Stimulated activated CD8-positive, alpha-beta memory T cell treated with anti-CD3 and anti-CD28 coated beads, Interleukin-2, amount 100 ng/mL, for 1 hour (primary cell): ENCODE measurements at places on chromosomes 7 and 10.

GRCh38 chr7:91357379-91357778 lies 93.1 kb downstream of the FZD1 start:
- no peak for DNase-seq

DNA sequence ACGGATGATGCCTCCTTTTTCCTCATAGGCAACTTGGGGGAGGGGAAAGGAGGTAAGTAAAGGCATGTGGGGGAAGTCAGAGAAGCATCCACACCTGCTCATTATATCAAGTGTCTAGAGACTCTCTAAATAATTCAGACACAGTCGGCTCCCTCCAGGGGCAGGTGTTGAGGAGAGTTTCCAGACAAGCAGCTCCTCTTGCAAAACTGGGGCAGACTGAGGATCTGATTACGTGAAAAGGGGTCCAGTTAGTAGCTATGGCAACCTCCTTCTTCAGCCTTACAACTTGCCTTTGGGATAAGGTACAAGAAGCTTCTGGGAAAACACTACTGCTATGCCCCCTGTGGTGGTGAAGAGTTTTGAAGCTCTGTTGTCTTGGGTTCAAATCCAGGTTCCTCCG lies 39.0 kb upstream of the SORBS1 start:
- DNase-seq: no peak

- no peak for DNase-seq
Observed at GRCh38 chr7:44060091-44060947, 5.0 kb downstream of the PGAM2 start.

DNA sequence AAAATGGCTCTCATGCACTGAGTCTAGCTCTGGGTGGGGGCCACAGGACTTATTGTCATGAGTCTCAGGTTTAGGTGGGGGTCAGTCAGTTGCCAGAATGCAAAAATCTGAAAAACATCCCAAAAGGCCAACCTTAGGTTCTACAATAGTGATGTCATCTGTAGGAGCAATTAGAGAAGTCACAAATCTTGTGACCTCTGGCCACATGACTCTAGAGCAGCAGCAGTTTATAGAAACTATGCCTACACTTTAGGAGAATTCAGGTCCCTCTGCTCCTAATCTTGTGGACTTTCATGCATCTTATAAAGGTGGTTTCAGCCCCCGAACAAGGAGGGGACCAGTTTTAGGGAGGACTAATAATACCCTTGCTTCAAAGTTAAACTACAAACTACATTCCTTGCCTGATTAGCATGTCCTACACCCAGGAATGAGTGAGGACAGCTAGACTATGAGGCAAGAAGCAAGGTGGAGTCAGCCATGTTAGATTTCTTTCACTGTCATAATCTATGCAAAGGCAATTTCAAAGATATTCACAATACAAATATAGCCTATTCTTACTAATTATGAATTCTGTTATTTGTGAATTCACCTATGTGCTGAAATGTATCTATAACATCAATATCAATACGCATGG lies 123.5 kb upstream of the ADCY1 start:
- no peak for DNase-seq

- DNase-seq: no peak
Observed at GRCh38 chr10:61779950-61780659, 117.4 kb downstream of the CABCOCO1 start.

GRCh38 chr10:67783606-67784294 lies 54.2 kb downstream of the DNAJC12 start:
- DNase-seq: no peak
